Esophagus muscularis mucosa (tissue), 4 donors: ENCODE measurements at places on chromosomes 13 and 19. TPM values are rescaled to one million over a fixed set of nuclear protein-coding genes. Genes with fewer than 3 reads are reported as not detected.

DNA sequence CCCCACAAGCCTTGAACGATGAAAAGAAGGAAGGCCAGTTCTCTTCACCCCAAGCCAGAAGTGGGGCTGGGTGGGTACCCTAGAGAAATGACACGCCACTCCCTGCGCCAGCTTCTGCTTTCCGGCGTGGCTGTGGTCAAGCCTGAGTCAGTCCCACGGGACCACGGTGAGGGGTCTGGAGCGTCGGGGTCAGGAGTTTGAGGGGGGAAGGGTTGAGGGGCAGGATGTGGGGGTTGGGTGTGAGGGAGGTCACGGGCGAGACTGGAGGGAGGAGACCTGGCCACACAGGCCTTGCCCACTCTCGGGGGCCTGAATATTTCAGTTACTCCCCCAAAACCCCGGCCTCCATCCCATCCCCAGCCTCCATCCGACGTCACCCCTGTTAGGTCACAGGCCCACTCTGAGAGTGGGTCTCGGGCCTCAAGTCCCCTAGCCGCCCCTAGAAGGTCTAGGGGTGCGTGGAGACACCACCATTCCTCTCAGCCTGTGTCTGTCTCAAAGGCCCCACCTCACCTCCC is 500 bp upstream of the IFI30 start:
- peaks cover 34% of the 10 kb centered on the region for H3K4me1 ChIP-seq
- H3K36me3 ChIP-seq, result peaks cover 6% of the 10 kb centered on the region
- no peaks in the 10 kb centered on the region for H3K27me3 ChIP-seq
- peak overlapping the region; percentile 63 for H3K4me3 ChIP-seq

ZNF667 gene
- total RNA-seq, result 2.7 TPM

ELAVL1 gene
- 36.0 TPM for total RNA-seq

- H3K4me1 ChIP-seq, result no peaks in the 10 kb centered on the region
- no peak for DNase-seq
- no peak overlapping the region for H3K27ac ChIP-seq
- H3K36me3 ChIP-seq, result no peaks in the 10 kb centered on the region
These were observed 11.7 kb upstream of the EBI3 start for GRCh38 chr19:4217429-4218264.

ZNF555 gene
- total RNA-seq, result 4.2 TPM

GRCh38 chr19:14404312-14404711 is 14.8 kb downstream of the DDX39A start:
- no peaks in the 10 kb centered on the region for H3K27me3 ChIP-seq
- H3K4me1 ChIP-seq, result peaks cover 18% of the 10 kb centered on the region
- peaks cover 84% of the 10 kb centered on the region for H3K36me3 ChIP-seq
- DNase-seq, result no peak
- no peak overlapping the region for H3K27ac ChIP-seq

- no peak overlapping the region for H3K27ac ChIP-seq
- no peaks in the 10 kb centered on the region for H3K36me3 ChIP-seq
- no peak overlapping the region for H3K4me3 ChIP-seq
These were observed 1395.7 kb downstream of the OLFM4 start for GRCh38 chr13:54424344-54424743.

RFPL4A gene
- not detected for total RNA-seq

KRTDAP gene
- total RNA-seq, result not detected

WIZ gene
- 36.1 TPM for total RNA-seq

FFAR1 gene
- not detected for total RNA-seq

SYNE4 gene
- 1.3 TPM for total RNA-seq

IGLON5 gene
- not detected for total RNA-seq

- no peaks in the 10 kb centered on the region for H3K27me3 ChIP-seq
- no peaks in the 10 kb centered on the region for H3K36me3 ChIP-seq
- H3K4me1 ChIP-seq, result no peaks in the 10 kb centered on the region
- no peak overlapping the region for H3K4me3 ChIP-seq
- H3K27ac ChIP-seq, result no peak overlapping the region
- peak; percentile 86 for DNase-seq
These were observed 183.9 kb upstream of the TSHZ3 start for GRCh38 chr19:31533114-31533513.

KLK11 gene
- total RNA-seq, result not detected

DNA sequence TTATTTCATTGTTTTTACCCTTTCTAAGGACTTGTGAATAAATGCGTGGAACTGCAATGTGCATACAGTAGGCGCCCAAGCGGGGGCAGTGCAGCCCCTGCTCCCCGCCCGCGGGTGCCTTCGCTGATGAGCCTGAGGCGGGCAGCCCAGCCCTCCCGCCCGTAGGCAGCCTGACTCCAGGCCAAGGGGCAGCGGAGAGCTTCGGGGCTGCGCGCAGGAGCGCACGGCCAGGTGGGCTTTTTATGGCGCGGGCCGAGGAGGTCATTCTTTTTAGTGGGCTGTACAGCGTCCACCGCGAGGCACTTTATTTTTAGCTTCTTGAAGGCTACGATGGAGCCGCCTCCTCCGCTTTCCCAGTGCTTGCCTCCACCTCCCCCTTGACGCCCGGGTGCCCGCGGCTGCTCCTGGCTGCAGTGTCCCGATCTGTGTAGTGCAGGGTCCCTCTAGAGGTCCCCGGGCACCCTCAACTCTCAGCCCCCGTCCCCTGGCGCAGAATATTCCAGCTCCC is 60.5 kb downstream of the CCNE1 start:
- H3K27me3 ChIP-seq, result peaks cover 41% of the 10 kb centered on the region
- no peak overlapping the region for H3K27ac ChIP-seq
- no peak overlapping the region for H3K4me3 ChIP-seq
- H3K36me3 ChIP-seq, result no peaks in the 10 kb centered on the region
- DNase-seq, result no peak

SIGLEC11 gene
- 0.63 TPM for total RNA-seq

DNA sequence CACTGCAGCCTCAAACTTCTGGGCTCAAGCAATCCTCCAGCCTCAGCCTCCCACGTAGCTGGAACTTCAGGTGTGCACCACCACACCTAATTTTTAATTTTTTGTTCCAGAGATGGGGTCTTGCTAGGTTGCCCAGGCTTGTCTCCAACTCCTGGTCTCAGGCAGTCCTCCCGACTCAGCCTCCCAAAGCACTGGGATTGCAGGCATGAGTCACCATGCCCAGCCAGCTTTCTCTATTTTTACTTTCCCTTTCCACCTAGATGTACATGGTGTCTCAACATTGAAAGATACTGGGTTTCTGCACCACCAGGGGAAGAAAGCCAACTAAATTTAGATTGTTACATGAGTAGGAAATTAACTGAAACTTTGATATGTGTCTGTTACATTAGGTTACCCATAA is 13.8 kb upstream of the ZNF846 start:
- no peaks in the 10 kb centered on the region for H3K27me3 ChIP-seq
- no peaks in the 10 kb centered on the region for H3K36me3 ChIP-seq
- DNase-seq, result no peak
- no peak overlapping the region for H3K4me3 ChIP-seq
- peaks cover 15% of the 10 kb centered on the region for H3K4me1 ChIP-seq

NOSIP gene
- 54.8 TPM for total RNA-seq

PLIN5 gene
- 7.9 TPM for total RNA-seq

DNA sequence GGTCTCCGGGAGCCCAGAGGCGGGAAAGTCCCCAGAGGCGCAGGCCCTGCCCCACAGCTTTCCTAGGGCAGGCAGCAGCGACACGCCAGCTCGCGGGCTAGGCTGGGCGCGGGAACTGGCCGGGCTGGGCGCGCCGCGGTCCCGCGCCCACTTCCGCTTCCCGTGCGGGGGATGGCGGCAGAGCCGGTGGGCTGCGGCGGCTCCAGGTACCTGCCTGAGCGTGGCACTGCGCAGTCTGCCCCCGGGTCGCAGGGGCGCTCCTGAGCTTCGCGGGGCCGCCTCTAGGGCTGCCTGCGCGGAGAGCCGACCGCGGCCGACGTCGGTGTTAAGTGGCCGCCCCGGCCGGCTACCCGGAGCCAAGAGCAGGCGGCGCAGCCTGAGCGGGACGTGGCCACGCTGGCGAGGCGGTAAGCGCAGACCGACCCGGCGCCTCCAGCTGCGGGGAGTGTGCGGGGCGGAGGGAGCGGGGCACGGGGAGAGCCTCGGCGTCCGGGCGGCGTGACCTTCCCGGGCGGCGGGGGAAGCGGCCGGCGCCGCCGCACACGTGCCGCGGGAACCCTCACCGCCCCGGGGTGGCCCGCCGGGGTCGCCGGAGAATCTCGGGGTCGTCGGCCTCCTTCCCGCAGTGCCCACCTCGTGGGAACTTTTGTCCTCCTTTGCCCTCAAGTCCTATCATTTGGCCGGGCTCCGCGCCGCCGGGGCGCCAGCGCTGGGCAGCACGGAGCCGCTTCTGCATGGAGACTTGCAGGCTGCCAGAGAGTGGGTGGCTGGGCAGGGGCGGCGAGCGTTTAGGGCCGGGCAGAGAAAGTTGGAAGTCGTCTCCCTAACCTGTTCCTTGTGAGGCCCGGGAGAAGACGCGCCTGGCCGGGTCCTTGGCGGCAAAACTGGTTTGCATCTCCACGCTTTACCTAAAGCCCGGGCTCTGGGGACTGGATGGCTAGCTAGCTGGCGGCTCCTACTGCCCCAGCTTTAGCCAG is 31.4 kb upstream of the MPHOSPH8 start:
- H3K4me3 ChIP-seq, result peak overlapping the region; percentile 61
- DNase-seq, result no peak
- peaks cover 14% of the 10 kb centered on the region for H3K4me1 ChIP-seq
- peaks cover 18% of the 10 kb centered on the region for H3K27me3 ChIP-seq

- no peak overlapping the region for H3K4me3 ChIP-seq
- no peak overlapping the region for H3K27ac ChIP-seq
- no peak for DNase-seq
- no peaks in the 10 kb centered on the region for H3K27me3 ChIP-seq
- no peaks in the 10 kb centered on the region for H3K4me1 ChIP-seq
These were observed 247.7 kb downstream of the SLITRK1 start for GRCh38 chr13:83634601-83635000.

GRCh38 chr13:106205871-106206270 is 329.6 kb downstream of the EFNB2 start:
- H3K27ac ChIP-seq, result no peak overlapping the region
- H3K4me1 ChIP-seq, result no peaks in the 10 kb centered on the region
- no peaks in the 10 kb centered on the region for H3K27me3 ChIP-seq
- H3K36me3 ChIP-seq, result no peaks in the 10 kb centered on the region

LMTK3 gene
- total RNA-seq, result 0.32 TPM

- no peak overlapping the region for H3K27ac ChIP-seq
- no peak overlapping the region for H3K4me3 ChIP-seq
- H3K27me3 ChIP-seq, result no peaks in the 10 kb centered on the region
- no peak for DNase-seq
- no peaks in the 10 kb centered on the region for H3K4me1 ChIP-seq
These were observed 471.5 kb downstream of the SLITRK5 start for GRCh38 chr13:88142653-88143052.

ZFP28 gene
- total RNA-seq, result 20.2 TPM

- peaks cover 4% of the 10 kb centered on the region for H3K4me1 ChIP-seq
- H3K36me3 ChIP-seq, result peaks cover 10% of the 10 kb centered on the region
- H3K27ac ChIP-seq, result no peak overlapping the region
- no peaks in the 10 kb centered on the region for H3K27me3 ChIP-seq
These were observed 21.7 kb downstream of the KCTD15 start for GRCh38 chr19:33818411-33818810.

GRCh38 chr19:45177817-45178261 is at the start of gene TRAPPC6A:
TSS of gene TRAPPC6A (minus strand) at chr19:45178237. CDS start at chr19:45178218, 19 bp downstream.
- no peak for DNase-seq
- peaks cover 47% of the 10 kb centered on the region for H3K4me1 ChIP-seq
- H3K4me3 ChIP-seq, result peak within 1 kb of the TSS; percentile 79

- no peak for DNase-seq
- H3K36me3 ChIP-seq, result no peaks in the 10 kb centered on the region
- no peaks in the 10 kb centered on the region for H3K4me1 ChIP-seq
- H3K27ac ChIP-seq, result no peak overlapping the region
- no peak overlapping the region for H3K4me3 ChIP-seq
- H3K27me3 ChIP-seq, result no peaks in the 10 kb centered on the region
These were observed 55.1 kb upstream of the CLDN10 start for GRCh38 chr13:95497381-95497807.

PRR36 gene
- total RNA-seq, result not detected

DNA sequence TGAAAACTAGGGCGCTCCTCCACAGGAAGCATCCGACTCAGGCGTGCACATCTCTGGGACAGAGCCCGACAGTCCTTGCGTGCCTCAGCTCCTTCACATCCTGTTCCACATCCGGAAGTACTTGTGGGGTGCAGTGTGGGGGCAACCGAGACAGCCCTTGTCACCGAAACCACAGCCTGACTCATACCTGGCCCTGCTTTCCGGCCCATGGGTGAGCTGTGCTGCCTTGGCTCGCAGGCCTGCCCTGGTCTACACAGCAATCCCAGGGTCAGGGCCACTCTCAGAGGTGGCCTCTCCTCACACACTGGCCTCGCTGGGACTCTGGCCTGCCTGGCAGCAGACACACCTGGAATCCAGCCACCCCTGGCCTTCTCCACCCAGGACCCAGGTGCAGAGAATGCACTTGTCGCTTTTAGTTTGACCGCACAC is 100.4 kb downstream of the STK24 start:
- no peaks in the 10 kb centered on the region for H3K27me3 ChIP-seq
- H3K36me3 ChIP-seq, result peaks cover 17% of the 10 kb centered on the region
- H3K4me3 ChIP-seq, result no peak overlapping the region
- H3K4me1 ChIP-seq, result peaks cover 41% of the 10 kb centered on the region
- no peak for DNase-seq
- no peak overlapping the region for H3K27ac ChIP-seq

DNA sequence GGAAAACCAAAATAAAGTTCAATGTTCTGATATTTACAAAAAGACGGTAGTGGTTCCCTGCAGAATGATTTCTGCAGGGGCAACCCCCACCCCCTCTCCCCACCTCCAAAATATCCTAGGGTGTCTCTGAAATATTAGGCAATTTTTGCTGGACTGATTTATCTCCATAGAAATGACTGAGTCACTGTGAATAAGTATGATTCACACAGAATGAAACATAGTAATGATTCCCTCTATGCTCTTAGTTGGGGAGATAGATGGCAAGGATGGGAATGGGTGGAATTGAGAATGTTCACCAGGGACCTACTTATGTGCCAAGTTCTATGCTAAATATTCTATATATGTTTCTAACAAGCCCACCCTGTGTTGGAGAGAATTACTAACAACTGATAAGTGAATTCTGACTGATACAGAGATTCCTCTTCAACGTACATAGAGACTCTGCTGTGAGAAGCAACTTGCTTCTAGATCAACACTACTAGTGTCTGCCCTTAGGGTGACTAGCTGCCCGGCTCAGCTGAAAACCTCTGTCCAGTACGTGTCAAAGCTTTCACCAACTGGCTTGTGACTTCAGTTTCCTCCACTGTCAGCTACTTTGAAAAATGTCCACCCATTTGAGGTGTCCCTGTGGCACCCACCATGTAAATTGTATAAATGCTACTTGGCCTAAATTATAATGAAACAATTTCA is 38.4 kb upstream of the RAP2A start:
- no peaks in the 10 kb centered on the region for H3K27me3 ChIP-seq
- DNase-seq, result no peak
- no peak overlapping the region for H3K27ac ChIP-seq
- H3K4me3 ChIP-seq, result no peak overlapping the region
- peaks cover 12% of the 10 kb centered on the region for H3K4me1 ChIP-seq

GNG7 gene
- 13.3 TPM for total RNA-seq
